ENCODE measurements at places on chromosomes 7 and 10. TPM values are rescaled to one million over a fixed set of nuclear protein-coding genes. Genes with fewer than 3 reads are reported as not detected.

DNA sequence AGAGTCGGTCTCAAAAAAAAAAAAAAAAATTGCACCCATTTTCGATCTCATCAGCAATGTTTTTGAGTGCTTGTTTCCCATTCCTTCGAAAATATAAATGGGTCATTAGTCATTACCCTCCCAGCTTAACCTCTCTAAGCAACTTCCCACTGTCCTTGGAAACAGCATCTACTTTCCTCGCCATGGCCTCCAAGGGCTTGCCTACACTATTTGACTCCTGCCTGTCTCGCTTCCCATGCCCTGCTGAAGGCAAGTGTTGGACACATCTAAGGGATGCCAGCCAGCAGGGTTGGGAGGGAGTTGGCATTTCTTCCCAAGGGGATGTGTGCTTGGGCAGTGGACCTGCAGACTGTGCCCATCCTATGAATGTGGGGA lies 12.7 kb upstream of the RHBDD2 start:
- no peak for DNase-seq

DNA sequence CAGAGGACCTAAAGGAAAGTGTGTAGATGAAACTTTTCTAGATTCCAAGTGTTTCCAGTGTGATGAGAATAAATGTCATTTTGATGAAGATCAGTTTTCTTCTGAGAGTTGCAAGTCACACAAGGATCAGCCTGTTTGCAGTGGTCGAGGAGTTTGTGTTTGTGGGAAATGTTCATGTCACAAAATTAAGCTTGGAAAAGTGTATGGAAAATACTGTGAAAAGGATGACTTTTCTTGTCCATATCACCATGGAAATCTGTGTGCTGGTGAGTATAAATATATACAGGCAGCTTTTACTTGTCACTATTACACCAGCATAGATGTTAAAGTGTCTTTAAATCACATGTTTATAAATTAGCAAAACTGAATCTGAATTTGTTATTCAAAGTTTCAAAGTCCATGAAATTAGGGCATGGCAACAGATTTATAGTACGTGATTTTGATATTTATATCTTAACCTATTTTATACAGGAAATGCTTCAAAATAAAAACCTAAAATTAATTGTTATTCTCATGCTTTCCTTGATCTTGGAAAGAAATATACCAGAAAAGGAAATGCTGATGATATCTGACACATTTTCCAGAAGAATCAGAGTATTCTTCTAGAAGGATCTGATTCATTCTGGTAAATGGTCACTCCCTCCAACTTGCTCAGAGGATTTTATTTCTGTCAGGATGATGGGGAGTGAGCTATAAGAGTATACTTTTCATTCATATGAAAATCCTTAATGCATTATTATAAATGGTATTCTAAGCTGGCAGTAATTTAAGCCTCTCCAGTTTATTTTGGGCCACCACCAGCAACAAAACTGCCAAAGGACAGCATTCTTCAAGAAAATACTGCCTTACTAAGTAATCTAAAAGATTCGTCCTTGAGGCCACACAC lies 71.4 kb downstream of the ITGB8 start:
- DNase-seq = no peak

DNA sequence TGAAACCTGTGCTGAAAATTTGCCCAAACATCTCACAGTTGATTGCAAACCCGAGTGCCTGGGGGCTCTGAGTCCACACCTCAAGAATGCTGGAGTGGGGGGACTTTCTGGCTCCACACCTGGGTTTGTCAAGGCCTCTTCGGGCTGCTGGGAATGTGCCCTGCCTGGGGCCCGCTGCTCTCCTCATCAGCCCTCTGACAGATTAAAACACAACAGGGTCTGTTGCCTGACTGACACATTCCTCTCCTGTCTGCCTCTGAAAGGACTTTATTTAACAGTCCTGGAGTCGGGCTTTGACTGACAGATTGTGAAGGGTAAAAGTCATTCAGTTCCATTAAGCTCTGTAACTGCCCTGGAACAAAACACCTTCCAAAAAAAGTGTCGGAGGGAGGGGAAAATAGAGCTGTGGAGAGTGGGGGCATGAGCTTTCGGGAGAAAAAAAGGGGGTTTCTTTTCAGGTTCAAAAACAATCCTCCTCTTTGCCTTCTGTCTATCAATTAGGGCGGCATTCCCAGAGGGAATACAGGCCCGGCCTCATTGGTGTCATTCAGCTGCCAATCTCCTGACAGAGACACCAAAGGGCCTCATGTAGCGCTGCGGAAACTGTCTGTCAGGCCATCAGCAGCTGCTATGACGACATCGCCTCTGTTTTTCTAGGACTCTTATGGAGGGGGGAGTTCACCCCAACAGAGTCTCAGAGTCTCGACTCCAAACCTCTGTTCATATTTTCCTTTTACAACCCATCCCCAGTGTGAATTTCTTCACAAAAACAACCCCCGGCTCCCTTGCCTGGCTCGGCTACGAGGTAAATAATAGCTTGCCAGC lies 398.8 kb upstream of the NFE2L3 start:
- DNase-seq = no peak

DNA sequence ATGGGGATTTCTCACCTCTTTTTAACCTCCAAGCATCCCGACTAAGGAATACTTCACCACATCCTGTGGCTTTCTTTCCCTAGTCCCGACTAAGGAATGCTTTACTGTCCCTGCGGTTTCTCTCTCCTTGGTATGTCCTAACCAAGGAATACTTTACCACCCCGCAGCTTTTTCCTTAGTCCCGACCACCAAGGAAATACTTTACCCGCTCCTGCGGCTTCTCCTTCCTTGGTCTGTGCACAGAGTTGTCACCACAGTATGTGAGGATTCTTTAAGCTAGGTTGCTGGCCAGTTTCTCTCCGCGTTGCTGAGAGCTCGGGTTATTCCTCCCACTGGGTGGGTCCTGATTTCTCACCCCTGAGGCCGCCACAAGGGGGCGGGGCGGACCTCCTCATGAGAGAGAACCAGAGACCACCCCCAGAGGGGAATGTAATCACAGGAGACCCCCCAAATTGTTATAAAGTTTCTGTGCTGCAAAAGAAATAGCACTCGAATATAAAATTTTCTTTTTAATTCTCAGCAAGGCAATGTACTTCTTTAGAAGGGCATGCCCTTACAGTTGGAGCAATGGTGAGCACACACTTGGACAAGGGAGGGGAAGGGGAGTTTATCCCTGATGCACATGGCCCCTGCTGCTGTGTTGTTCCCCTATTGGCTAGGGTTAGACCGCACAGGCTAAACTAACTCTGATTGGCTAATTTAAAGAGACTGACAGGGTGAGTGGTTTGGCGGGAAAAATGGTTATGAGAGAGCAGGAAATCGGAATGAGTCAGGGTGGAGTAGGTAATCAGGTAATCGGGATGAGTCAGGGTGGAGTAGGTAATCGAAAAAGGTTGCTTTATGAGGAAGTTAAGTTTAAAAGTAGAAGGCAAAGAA lies 12.8 kb downstream of the SUGCT start:
- no peak for DNase-seq

DNA sequence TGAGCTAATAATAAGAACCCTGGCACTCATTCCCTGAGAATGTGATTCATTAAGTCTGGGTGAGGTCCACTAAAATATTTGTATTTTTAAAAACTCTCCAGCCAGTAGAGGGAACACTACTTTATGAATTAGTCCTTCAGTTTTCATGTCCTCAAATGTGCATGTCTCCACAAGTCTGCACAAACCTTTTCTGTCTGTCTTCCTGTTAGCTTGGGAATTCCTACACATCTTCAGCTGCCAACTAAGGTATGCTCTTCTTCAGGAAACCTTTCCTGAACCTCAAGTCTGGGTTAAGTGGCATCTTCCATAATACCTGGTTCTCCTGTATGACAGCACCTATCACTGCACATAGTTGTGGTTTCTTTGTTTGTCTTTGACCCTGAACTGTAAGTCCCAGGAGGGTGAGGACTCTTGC lies 119.6 kb upstream of the MKX start:
- no peak for DNase-seq

DNA sequence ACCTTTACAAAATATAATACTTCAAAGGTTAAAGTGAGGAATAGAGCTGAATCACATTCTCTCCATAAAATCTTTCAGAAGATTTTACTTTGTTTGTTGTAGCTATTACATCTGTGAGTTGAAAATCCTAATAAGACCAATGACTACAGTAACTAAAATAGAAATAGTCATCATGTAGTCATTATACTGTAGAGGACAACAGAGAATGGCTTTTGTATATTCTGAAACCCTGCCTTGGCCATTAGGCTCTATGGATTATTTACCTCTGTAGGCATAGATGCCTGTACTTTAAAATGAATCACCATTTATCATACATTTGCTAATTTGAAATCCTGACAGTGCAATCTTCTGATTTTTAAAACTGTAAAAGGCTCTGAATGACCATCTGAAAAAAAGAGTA lies 923.0 kb downstream of the REEP3 start:
- DNase-seq = no peak

DNA sequence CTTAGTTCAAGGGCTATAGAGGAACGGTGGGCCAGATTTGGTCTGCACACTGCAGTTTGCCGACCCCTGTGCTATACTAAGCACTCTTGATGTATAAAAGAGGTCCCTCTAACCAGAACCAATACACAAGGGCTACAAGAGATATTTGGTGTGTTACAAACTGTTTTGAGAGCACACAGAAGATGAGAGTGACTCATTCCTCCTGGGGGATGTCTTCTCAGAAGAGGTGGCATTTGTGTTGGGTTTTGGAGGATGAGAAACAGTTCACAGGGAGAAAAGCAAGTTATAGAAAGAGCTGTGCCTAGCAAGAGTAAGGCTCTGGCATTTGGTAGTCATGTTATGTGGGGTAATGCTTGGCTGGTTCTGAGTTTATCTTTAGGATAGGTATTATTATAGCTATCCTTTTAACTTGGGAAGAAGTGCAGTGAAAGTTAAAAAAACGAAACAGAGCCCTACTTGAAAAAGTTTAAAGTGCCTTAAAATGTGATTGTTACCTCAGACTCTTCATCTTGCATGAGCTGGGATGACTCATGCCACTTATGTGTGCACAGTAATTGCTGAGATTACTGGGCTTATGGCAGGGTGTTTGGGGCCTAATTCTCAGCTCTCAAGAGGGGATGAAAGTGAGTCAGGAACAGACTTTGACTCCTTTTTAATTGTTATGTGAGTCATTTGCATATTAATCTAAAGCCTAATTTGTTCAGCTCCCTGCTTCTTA lies 160.4 kb downstream of the KIF20B start:
- DNase-seq = no peak

GRCh38 chr10:119542988-119543813 lies 682 bp upstream of the RGS10 start:
- no peak for DNase-seq

- no peak for DNase-seq
These were observed 765 bp downstream of the SLC25A40 start for GRCh38 chr7:87875151-87876039.

DNA sequence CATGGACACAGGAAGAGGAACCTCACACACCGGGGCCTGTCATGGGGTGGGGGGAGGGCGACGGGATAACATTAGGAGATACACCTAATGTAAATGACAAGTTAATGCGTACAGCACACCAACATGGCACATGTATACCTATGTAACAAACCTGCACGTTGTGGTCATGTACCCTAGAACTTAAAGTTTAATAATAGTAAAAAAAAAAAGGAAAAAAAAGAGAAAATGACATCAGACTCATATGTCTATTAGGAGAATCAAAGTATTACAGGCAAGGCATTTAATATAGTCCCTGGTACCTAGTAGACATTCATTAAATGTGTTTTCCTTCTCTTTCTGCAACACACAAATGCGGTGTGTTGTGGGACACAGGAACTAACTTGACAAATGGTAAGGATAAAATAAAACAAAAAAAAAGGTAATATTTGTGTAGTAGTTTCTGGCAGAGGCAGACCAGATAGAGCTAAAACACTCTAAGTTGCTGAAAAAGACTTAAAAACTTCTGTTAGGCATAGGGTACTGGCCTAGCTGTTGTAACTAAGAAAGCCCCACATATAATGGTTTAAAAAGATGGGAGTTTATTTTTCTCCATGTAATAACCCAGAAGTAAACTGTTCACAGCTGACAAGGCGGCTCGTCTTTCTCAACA lies 68.8 kb downstream of the NAMPT start:
- no peak for DNase-seq

DNA sequence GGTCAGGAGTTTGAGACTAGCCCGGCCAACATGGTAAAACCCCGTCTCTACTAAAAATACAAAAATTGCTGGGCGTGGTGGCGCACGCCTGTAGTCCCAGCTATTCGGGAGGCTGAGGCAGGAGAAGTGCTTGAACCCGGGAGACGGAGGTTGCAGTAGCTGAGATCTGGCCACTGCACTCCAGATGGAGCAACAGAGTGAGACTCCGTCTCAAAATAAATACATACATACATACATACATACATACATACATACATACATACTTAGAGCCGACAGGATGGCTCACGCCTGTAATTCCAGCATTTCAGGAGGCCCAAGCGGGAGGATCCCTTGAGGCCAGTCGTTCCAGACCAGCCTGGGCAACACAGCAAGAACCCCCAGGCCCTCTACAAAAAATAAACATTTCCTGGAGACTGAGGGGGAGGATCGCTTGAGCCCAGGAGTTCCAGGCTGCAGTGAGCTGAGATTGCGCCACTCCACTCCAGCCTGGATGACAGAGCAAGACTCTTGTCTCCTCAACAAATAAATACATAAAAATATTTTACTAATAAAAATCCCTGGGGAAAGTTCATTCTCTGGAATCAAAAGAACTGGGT lies 90.9 kb upstream of the TNRC18 start:
- no peak for DNase-seq

GRCh38 chr10:26441491-26442214 lies 3.5 kb downstream of the APBB1IP start:
- DNase-seq = no peak

- DNase-seq = no peak
These were observed 502.3 kb downstream of the ZWINT start for GRCh38 chr10:55858730-55859129.

GRCh38 chr7:158302274-158303070 lies 285.2 kb downstream of the PTPRN2 start:
- no peak for DNase-seq

DNA sequence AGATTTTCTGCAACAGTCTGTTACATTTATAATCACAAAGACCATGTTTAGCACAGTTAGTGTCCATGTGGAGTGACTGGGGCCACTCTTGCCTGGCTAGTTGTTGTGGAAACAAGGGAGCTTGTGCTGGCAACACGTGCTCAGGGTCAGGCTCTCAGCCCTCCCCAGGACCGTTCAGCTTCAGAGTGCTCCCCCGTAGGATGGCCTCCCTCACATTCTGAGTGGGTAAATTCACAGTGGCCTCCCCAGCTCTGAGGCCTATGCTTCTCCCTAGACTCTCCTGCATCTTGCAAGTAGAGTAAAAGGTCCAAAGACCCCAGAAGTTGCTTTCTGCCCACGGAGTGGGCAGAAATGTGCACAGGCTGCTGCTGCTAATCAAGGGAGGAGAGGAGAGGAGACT lies 122.3 kb downstream of the ADCY1 start:
- no peak for DNase-seq

GRCh38 chr10:48358162-48358561 lies 51.7 kb downstream of the MAPK8 start:
- DNase-seq = no peak

OR13A1 gene
- not detected for polyA plus RNA-seq

PLEKHA1 gene
- 17.6 TPM for polyA plus RNA-seq

FRMPD2 gene
- not detected for polyA plus RNA-seq

PLEKHS1 gene
- not detected for polyA plus RNA-seq

NXPH1 gene
- polyA plus RNA-seq = not detected
